NCI-H82 (cell line): ENCODE measurements at places on chromosomes 2 and 18.

DNA sequence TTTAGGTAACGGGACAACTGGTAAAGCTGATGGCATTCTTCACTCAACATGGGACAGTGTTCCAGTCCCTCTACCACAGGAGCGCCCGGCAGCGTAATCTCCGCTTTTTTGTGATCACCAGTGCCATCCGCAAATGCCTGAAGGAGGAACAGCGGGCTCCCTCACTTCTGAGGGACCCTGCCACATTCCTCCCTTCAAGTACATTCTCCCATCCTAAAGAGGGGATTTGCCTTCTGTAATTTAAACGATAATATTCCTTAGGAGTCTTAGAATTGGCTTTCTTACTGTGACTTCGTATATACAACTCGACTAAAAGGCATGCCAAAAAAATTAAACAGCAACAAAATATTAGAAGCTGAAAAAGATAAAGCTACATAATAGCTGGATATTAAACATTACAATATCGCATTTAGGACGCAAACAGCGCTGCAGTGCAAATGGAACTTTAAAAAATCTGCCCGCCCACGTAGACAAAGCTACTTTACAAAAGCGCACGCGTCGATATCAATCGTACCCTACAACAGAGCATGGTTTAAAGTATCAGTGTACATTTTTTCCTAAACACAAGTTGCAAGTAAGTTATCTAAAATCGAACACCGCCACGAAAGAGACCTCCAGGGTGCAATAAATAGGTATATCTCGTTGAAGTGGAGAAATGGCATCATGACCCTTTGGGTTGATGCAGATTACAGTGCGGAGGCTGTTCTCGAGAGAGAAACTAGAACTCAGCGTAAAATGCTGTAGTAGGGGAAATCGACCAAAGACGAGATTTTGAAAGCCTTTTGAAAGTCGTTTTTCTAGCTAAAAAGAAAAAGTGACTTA is 2.3 kb upstream of the VSNL1 start:
- DNase-seq = peak; percentile 54

DNA sequence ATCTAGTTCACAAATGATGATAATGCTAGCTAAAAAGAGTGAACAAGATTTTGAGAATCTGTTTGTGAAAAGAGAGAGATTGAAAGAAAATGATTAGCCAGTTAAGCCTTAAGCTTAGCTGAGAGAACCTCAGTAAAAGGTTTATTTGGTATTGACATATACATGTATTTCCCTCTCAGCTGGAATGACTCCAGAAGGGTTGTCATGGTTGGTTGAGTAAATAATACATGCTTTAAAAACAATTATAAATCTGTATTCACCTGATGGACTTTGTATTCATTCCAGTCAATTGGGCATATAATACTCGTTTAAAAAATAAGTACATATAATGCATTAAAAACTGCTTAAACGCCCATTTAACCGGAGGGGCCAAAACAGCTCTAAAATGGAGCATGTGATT is 181.4 kb downstream of the GRB14 start:
- DNase-seq = peak; percentile 60

DNA sequence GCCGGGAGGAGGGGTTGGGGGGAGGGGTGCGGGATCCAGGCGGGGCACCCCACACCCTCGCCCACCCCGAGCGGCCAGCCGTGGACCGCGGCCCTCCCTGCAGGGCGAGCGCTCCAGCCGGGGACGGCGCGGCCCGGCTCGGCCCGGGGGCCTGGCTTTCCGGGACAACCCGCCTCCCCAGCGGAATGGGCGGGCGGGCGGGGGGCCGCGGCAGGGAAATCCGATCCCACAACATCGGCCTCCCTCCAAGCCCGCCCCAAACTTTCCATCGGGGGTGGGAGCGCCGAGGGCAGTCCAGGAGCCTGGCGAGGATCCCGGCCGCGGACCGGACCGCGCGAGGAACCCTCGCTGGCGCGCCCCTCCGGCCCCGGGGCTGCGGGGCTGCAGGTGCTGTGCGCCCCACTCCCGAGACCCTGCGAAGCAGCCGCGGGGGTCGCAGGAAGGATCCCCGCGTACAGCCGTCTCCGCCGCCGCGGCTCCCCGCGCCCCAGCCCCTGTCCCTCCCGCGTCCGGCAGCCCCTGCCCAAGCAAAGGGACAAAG is 529 bp downstream of the SEMA4C start:
- peak; percentile 63 for DNase-seq

DNA sequence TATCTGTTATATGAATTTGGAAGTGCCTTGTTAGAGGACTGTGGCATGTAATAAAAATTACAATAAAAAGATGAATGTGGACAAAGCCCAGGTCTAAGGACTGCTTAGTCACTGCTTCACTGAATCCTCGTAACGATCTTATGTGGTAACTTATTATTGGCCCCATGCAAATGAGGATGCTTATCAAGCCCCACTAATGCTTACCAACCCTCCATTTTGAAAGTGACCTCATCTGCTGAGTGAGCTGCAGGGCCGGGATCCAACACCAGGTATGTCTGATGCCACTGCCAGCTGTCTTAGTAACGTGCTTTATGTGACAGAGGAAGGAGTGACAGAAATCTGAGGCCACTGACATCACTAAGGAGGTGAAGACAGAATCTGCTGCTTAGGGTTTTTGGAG is 65.3 kb upstream of the CCDC85A start:
- peak; percentile 35 for DNase-seq

DNA sequence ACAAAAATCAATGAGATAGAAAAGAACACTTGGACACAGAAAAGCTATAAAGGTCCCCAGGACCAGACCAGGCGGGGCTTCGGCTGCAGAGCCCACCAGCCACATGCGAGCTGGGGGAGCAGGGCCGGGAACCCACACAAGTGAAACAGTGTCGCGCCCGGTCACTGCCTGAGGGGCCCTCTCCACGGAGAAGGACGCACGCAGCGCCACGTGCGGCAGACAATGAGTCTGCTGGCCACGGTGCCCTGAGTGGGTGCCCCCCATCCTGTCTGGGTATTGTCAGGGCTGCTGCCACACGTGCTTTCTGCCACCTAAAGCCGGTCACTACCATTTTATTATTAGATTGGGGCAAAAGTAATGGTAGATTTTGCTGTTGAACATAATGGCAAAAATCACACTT is 207.9 kb upstream of the HDAC4 start:
- DNase-seq = no peak

DNA sequence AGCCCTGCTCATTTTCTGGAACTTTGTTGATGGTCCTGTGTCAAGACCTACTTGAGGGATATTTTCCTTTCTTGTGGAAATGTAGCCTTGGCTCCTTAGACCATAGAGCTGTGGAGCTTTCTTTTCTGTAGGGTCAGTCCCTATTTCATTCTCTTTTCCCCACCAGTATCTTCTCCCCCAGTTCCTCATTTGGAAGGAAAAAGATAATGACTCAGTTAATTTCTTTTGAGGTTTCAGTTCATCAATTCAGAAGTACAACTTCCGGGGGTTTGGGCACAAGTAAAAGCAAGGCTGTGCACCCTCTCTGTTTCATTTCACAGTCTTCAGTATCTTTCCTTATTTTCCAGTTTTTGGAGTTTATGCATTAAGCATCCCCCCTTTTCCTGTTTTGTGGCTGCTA is 70.7 kb downstream of the CDC42EP3 start:
- no peak for DNase-seq

GRCh38 chr2:158402665-158403064 is 53.9 kb downstream of the CCDC148 start:
- no peak for DNase-seq

GRCh38 chr18:32552421-32553030 is 81.8 kb upstream of the GAREM1 start:
- DNase-seq = peak; percentile 85

GRCh38 chr2:58494071-58494501 is 253.0 kb upstream of the FANCL start:
- DNase-seq = peak; percentile 41

DNA sequence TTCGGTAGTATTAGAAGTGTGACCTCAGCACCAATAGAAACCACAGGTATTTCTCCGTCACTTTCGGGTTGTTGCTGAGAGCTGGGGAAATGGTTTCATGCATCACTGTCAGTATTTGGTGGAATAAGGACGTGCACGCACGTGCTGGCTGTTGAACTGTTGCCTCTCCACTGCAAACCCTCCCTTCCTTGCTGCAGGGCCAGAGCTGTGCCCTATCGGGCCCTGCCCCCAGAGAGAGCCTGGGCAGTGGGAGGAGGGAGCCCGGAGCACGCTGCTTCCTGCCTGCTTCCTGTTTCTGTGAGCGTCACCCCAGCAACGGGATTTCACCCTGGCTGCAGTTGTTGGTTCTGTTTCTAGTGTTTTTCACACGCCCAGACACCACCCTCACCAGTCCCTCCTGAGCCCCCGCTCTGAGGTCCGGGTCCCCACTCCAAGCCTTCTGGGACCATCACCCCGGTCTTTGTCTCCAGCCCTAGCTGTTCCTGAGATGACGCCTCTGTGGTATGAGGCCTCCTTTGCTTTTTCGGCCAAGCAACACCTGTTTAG is 47.4 kb downstream of the LRRFIP1 start:
- no peak for DNase-seq

DNA sequence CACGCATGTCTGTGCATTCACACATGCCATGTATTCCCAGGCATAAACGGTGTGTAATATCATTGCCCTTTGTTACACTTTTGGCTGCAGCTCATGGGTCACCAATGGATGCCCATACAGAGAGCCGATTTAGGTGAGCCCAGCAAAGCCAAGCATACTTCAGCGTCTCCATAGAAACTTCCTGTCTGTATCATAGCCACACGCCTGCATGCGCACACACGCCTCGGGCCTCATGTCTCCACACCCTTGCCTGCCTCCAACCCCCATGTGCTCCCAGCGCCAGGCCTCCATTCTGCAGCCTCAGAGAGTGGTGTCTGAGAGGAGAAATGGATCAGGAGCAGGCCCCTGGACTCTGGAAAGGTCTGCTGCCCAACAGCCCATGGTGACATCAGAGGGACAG is 33.5 kb upstream of the SELENOI start:
- no peak for DNase-seq

GRCh38 chr2:216090369-216090786 is 8.7 kb downstream of the TMEM169 start:
- no peak for DNase-seq

GRCh38 chr2:16614314-16614860 is 51.2 kb downstream of the CYRIA start:
- no peak for DNase-seq

- DNase-seq = no peak
Observed at GRCh38 chr2:174797781-174798276, 33.6 kb upstream of the CHRNA1 start.

GRCh38 chr2:68907232-68907919 is 36.2 kb upstream of the BMP10 start:
- no peak for DNase-seq

DNA sequence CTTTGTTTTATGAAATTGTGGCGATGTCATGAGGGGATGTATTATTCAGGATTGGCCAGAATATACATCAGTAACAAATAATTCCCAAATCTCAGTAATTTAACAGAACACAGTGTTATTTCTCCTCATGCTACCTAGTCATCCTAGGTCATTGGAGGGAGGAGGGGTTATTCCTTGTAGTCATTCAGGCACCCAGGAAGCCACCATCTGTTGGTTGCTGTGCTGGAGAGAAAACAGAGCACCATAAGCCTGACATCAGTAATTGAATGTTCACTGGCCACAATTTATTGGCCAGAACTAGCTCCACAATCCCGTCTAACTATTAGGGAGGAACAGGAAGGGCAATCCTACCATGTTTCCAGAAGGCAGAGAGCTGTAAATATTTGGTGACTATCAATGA is 303.5 kb upstream of the CELF4 start:
- DNase-seq = peak; percentile 71

DNA sequence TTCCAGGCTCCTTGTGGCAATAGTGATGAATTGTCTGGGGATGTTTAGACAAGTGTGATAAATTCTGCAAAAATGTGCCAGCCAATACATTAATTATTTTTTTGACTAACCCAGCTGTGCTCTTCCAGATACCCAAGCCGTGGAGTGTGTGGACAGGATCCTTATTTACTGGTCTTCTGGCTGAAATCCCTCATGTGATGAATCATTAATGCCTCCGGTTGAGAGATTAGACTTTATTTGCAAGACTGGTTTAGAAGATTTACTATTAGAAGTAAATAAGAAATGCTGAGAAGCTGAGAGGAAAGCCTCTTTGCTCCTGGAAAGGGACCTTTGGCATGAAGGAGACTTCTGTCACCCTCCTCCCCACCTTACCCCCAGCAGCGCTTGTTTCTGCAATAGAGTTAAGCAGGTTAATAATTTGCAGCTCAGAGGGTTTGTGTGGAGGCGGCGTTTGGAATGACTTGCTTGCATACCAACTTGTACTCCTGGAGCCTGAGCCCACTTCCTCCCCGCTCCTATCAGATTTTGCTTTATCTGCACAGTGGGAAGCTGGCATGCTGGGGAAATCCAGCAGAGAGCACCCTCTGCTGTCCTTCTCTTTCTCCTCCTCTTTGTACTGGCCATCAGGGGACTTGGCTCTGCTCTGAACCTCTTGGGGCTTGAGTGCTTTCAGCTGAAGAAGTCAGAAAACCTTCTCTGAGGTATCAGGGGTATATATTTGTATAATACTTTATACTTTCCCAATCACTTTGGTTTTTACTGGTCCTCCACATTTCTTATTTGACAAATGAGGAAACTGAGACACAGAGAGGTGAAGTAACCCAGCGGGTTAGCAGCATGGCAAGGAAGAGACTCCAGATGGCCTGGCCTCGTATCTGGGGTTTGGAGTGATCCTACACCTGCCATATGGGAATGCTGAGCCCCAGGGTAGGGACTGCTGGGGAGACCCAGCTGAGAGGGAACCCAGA is 16.3 kb downstream of the SLC3A1 start:
- peak; percentile 77 for DNase-seq

DNA sequence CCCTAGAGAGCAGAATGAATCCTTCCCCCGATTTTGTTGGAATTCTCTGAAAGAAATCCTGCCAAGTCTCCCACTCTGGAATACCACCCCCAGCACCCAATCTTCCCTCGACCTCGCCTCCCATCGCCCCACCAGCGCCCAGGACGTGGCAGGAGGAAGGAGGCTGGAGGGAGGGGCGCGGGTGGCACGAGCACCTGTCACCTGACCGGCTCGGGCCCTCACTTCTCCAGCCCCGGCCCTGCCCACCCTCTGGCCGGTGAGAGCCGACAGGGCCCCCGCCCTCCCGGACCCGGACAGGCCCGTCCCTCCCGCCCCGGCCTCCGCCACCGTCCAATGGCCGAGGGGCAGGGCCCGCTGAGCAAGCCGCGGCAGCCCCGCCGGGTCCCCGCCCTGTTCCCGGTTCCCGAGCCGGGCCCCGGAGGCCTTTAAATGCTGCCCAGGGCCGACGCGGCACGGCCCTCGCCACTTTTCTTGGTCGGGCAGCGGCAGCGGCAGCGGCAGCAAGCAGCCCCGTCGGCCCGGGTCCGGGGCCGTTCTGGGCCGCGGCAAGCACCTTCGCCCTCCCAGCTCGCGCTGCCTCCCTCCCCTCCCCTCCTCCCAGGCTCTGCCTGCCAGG is at the start of gene LGALSL:
TSS of gene LGALSL (plus strand) at position 393 of the 616 bp plus-strand sequence. CDS start 384 bp downstream, outside the sequence.
- DNase-seq = peak; percentile 74

DNA sequence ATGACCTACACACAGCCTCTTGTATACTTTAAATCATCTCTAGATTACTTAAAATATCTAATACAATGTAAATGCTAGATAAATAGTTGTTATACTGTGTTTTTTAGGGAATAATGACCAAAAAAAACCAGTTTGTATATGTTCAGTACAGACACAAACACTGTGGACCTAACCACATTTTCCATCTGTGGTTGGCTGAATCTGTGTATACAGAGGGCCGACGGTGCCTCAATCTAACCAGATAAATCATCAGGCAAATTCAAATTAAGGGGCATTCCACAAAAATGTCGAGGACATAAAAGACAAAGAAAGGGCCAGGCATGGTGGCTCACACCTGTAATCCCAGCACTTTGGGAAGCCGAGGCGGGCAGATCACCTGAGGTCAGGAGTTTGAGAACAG is 14.1 kb downstream of the MGAT4A start:
- no peak for DNase-seq
